NAMALWA (cell line): ENCODE measurements at places on chromosomes 7 and 10.

GRCh38 chr7:140230861-140231770, 54.3 kb upstream of the KDM7A start:
- peak; percentile 77 for DNase-seq

DNA sequence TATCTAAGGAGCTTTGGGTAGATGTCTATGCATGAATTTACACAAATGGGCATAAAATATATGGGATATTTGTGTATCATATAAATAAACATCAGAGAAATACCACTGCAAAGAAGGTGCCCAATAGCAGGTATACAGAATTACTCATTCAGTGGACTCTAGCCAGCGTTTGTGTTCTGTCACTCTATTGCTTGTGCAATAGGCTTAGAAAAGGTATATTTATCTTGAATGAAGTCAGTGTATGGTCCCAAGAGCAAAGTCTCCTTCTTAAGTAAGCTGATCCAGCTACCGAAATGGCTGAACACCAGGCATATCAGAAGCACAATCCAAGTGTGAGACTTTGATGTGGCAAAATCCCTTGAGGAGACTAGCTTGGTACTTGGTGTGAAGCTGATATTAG, 1058.4 kb downstream of the SORCS1 start:
- DNase-seq = no peak

GRCh38 chr10:35394411-35394851, 58.1 kb downstream of the CCNY start:
- no peak for DNase-seq

DNA sequence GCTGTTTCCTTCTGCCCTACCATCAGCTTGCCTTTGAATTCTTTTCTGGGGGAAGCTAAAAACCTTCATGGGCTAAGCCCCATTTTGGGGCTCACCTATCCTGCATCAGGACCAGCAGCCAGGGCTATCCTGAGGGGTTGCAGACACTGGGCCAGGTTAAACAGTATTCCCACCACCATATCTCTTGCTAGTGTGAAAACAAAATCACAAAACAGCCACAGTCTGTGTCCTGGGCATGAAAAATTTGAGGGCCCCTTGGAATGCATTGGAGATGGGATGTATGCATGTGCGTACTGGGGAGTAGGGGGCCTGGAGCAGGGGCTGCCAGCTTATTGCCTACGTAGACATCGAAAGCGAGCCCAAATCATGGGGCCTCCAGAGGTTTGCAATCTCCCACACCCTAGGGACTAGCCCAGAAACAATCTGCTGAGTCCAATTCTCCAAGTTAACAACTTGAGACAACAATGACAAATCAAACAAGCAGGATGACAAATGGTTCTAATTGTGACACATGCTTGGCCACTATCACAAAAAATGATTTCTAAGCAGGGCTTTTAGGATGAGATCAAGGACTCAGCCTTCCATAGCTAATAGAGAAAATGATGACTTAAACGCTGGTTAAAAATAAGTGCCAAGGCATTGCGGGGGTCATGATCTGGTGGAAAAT, 557.1 kb downstream of the KCNMA1 start:
- DNase-seq = no peak

GRCh38 chr7:122225874-122226273, 78.7 kb downstream of the FEZF1 start:
- DNase-seq = no peak

- no peak for DNase-seq
Observed at GRCh38 chr10:48296576-48297098, 9.8 kb upstream of the MAPK8 start.
